ENCODE measurements at places on chromosomes 5 and 9. TPM values are rescaled to one million over a fixed set of nuclear protein-coding genes. Genes with fewer than 3 reads are reported as not detected.

GRCh38 chr5:123207081-123207537 is 118.1 kb downstream of the PRDM6 start:
- H3K27me3 ChIP-seq: no peaks in the 10 kb centered on the region
- no peak overlapping the region for H3K4me3 ChIP-seq
- no peak overlapping the region for H3K27ac ChIP-seq

DNA sequence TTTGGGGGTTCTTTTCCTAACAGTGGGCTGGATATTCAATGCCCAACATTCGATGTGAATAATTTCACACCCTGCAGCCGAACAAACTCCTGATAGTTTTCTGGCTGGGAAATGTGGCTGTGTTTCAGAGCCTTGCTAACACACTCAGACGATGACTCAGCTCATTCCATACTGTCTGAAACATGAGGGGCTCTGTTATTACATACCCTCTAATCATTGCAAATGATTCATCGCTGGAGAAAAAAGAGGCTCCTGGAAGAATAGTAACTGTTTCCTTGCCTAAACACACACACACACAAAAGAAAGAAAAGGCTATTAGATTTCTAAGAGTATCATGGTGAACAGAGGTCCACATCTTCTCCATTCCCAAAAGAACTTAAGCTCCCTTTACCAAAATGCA is 75.8 kb downstream of the OXCT1 start:
- no peak for DNase-seq
- H3K36me3 ChIP-seq: peaks cover 45% of the 10 kb centered on the region
- H3K27ac ChIP-seq: no peak overlapping the region
- no peaks in the 10 kb centered on the region for H3K4me1 ChIP-seq
- H3K4me3 ChIP-seq: no peak overlapping the region

DNA sequence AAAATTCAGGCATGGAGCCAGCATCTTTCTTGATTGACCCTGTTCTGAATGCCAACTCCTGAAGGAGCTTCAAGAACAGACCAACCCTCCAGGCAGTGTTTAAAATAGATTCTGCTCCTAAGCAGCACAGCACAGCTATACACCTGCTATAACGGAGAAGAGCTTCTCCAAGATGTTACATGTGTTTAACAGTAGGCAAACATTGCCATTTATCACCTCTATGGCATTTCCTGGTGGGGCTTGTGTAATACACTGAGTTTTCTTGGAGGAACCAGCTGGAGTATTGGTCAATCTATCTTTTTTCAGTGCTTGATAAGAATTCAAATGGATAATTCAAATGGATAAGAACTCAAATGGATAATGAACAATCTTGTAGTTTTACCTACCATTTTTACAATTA is 615.1 kb downstream of the CDH12 start:
- no peaks in the 10 kb centered on the region for H3K27me3 ChIP-seq
- no peak overlapping the region for H3K4me3 ChIP-seq
- DNase-seq: no peak
- H3K36me3 ChIP-seq: no peaks in the 10 kb centered on the region
- no peak overlapping the region for H3K27ac ChIP-seq

DNA sequence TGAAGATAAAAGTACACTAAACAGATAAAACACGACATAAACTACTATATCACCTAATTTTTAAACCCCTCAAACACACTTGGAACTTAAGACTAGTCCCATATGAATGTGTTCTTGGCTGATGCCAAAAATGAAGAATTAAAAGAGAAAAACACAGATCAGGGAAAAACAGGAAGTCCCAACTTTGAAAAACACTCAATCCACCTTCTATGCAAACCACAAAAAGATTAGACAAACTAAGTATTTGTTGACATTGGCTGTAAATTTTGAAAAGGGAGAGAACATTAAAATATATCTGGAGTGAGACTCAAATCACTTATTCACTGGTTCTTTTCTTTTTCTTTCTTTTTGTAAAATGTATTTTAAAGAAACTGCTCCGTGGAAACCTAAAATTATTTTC is 81.4 kb downstream of the ANKH start:
- H3K27me3 ChIP-seq: no peaks in the 10 kb centered on the region
- no peak overlapping the region for H3K27ac ChIP-seq
- peaks cover 32% of the 10 kb centered on the region for H3K4me1 ChIP-seq

- H3K27ac ChIP-seq: no peak overlapping the region
- DNase-seq: no peak
These were observed 97.5 kb upstream of the RPS23 start for GRCh38 chr5:82375488-82376244.

DNA sequence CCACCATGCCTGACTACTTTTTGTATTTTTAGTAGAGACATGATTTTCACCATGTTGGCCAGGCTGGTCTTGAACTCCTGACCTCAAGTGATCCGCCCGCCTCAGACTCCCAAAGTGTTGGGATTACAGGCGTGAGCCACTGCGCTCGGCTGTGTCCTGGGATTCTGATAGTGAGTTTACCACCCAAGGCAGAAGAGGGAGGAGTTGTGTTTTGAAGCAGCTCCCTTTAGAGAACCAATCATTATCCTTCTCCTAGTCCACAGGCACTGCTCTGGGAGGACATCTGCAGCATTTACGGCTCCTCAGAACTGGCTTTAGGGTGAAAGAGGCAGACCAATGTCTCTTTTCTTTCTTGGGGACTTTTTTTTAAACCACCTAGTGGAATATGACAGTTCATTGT is 5.7 kb downstream of the C9orf152 start:
- H3K27ac ChIP-seq: no peak overlapping the region
- H3K36me3 ChIP-seq: no peaks in the 10 kb centered on the region
- H3K27me3 ChIP-seq: peaks cover 6% of the 10 kb centered on the region
- H3K4me3 ChIP-seq: no peak overlapping the region

Gene DMGDH
- not detected for total RNA-seq

Gene C5orf52
- total RNA-seq: not detected

Measured in CD4-positive, alpha-beta T cell (primary cell).